ENCODE measurements at places on chromosomes 2 and 18. TPM values are rescaled to one million over a fixed set of nuclear protein-coding genes. Genes with fewer than 3 reads are reported as not detected.

Gene FASTKD1
- total RNA-seq, result 27.2 TPM

Gene SPRED2
- 4.2 TPM for total RNA-seq

Gene SLC8A1
- 1.9 TPM for total RNA-seq

Gene TTR
- total RNA-seq, result not detected
